ENCODE measurements at places on chromosomes 11 and 22.

GRCh38 chr22:20825624-20826023 lies 33.0 kb downstream of the PI4KA start:
- DNase-seq = no peak

GRCh38 chr11:75654314-75654713 lies 14.5 kb downstream of the MAP6 start:
- no peak for DNase-seq

GRCh38 chr11:121472312-121472711 lies 19.5 kb upstream of the SORL1-AS1 start:
- no peak for DNase-seq

DNA sequence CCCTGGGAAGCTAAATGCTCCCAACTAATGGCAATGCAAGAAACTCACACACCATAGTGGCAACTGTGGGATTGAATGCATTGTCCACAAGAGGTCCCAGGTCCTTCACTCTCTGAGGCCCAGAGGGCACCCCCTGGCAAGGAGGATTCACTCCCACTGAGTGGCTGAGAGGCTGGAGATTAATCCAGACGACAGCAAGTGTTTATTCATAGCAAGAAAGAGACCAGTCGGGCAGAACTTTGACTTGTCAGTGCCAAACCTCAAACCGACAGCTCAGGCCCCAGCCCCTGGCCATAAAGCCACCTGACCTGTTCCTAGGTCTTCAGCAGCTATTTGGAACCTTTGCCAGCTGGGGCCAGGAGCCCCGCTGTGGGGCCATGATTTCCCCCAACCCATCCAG lies 54.5 kb upstream of the MPEG1 start:
- no peak for DNase-seq

DNA sequence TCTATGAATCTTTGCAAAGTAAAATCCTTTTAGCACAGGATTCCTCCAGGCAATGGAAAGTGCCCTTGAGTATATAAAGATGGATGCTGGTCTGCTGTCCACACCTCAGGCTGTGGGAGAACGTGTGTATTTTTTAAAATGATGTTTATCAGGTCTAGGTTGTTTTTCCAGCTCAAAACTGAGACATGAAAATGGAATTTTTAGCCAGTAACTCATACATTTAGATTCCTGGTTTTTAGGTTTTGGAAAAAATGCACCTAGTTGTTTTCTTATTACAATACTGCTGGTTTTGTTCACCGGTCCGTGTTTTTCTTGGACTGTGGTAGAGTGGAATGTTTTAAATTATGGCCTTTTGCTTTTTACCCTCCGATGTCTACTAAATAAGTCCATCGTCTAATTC lies 554.7 kb downstream of the SOX6 start:
- DNase-seq = no peak

DNA sequence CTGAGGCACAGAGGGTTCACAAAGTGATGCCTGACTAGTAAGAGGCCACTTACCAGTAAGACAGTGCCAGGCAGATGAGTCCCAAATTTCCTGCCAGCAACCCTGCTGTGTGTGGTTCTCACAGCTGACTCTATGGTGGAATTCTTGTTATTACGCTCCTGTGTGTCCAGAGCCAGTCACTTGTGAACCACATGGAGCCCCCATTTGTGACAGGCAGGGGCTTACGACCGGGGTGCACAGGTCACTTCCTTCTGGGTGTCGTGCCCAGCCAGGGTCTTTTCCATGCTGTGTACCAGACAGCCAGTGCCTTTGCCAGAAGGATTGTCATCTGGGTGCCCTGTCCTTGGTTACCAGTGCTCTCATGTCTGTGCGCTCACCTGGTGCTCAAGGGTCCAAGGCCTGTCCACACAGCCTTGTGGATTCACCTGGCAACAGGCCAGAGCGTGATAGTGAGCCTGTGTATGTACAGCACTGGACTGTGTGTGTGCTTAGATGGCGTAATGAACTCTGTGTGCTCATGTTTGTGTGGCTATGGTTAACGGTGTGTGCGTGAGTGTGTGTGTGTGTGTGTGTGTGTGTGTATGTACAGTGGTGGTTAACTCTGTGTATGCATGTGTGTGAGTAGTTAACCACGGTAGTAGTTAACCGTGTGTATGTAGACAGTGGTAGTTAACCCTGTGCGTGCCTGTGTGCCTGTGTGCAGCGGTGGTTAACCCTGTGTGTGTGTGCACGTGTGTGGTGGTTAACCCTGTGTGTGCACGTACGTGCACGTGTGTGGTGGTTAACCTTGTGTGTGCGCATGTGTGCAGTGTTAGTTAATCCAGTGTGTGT lies 18.6 kb downstream of the GRAMD4 start:
- DNase-seq = no peak

- DNase-seq = no peak
Observed at GRCh38 chr22:35522225-35523149, 18.1 kb upstream of the RASD2 start.

DNA sequence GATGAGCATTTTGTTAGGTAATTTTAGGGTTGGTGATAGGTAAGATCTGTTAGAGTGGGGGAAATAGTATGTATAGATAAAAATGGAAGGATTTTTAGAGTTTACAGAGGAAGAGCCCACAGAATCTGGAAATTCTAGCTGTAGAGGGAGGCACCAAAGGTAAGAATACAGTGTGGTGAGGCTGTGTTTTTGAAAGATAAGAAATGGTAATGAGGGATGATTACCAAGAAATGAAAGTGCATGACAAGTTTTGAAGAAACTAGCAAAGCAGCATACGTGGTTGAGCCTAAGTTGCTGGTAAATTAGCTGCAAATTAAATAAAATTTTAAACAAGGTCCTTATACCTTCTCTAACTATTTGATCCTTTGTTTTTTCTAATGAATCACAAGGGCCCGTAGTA lies 14.6 kb upstream of the RASSF10 start:
- no peak for DNase-seq

- DNase-seq = no peak
Observed at GRCh38 chr11:46388619-46389449, 2.7 kb downstream of the CHRM4 start.

GRCh38 chr11:45930031-45930794 lies 7.8 kb downstream of the LARGE2 start:
- no peak for DNase-seq

GRCh38 chr11:18005376-18006129 lies 7.3 kb downstream of the SERGEF start:
- DNase-seq = no peak

GRCh38 chr11:114076921-114077331 lies 17.4 kb downstream of the ZBTB16 start:
- no peak for DNase-seq

- no peak for DNase-seq
Observed at GRCh38 chr11:104005234-104005855, 31.1 kb upstream of the DDI1 start.

- no peak for DNase-seq
Observed at GRCh38 chr22:27905653-27906052, 13.4 kb downstream of the PITPNB start.

DNA sequence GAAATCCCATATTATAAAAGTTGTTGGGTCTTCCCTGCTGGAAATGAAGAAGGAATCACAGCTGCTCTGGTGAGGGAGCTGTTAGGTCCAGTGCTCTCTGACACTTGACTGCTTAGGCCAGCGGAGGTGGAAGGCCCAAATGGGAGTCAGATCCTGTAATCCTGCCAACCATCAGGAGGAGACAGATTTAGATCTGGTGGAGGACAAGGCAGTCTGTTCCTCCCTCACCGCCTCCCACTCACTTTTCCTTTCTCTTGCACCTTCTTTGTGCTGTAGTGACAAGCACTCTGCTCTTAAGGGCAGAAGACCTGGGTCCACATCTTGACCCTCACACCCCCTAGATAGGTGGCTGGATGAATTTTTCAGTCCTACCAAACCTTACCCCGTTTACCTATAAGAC lies 59.7 kb upstream of the CHST1 start:
- no peak for DNase-seq

GRCh38 chr22:45686004-45686403 lies 14.4 kb downstream of the ATXN10 start:
- no peak for DNase-seq

DNA sequence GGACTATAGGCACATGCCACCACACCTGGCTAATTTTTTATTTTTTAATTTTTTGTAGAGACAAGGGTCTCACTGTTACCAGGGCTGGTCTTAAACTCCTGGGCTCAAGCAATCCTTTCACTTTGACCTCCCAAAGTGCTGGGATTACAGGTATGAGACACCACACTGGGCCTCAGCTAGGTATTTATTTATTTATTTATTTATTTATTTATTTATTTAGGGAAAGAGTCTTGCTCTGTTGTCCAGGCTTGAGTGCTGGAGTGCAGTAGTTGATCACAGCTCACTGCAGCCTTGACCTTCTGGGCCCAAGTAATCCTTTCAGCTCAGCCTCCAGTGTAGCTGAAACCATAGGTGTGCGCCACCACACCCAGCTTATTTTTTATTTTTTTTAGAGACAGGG lies 43.2 kb downstream of the HORMAD2 start:
- DNase-seq = no peak

DNA sequence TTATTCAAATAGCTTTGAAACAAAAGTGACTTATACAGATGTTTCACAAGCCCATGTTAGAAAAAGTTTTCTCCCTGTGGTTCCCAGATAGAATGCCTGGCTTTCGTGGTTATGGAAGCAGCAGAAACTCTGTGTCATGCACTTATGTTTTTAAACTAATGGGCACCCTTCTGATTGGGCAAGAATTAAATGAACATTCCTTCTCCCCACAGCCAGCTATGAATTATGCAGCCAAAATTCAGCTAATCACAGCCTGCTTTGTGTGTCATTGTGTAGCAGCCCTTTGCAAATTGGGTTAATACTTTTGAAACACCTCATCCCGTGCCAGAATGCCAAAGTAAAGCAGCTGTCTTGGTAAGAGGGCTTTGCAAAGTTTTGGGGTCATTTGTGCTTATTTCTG lies 46.9 kb downstream of the PANX1 start:
- DNase-seq = no peak

GRCh38 chr11:121449123-121449522 lies 3.0 kb upstream of the SORL1 start:
- DNase-seq = no peak

- DNase-seq = no peak
Observed at GRCh38 chr11:111427471-111427912, 48.4 kb upstream of the POU2AF1 start.

DNA sequence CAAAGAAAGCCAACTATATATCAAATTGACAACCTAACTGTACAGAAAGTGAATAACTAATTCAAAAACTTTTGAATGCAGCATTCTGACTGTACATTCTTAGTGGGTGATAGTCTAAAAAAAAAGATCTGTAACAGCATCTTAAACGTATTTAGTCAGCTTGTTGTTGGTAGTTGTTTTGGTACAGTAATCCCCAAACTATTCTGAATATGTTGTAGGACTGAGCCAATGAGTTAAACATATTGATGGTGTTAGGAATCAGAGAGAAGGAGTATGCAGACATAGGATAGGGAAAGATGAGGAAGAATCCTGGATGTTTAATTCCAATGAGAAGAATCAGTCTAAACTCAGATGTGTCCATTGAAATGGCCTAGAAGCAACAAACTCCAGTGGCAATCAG lies 41.9 kb upstream of the KIRREL3 start:
- no peak for DNase-seq

- no peak for DNase-seq
Observed at GRCh38 chr11:22339611-22340010, 1.4 kb downstream of the SLC17A6 start.

- no peak for DNase-seq
Observed at GRCh38 chr22:44730022-44730393, 22.4 kb upstream of the ARHGAP8 start.

DNA sequence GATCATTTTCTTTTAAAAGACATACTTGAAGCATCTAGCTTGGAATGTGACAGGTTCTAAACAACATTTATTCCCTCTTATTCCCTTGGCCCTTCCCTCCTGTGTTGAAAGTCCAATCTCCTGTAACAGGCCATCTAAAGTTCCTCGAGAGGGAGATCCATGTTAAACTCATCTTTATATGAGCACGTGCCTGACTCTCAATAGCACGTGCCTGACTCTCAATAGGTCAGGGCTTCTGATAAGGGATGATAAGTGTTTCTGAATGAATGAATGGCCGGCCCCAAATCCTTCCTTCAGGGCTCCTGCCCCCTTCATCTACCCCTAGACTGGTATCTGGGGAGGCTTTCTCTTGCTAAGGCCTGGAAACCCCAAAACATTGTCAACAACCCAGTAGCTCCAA lies 27.2 kb downstream of the RPL27A start:
- no peak for DNase-seq

DNA sequence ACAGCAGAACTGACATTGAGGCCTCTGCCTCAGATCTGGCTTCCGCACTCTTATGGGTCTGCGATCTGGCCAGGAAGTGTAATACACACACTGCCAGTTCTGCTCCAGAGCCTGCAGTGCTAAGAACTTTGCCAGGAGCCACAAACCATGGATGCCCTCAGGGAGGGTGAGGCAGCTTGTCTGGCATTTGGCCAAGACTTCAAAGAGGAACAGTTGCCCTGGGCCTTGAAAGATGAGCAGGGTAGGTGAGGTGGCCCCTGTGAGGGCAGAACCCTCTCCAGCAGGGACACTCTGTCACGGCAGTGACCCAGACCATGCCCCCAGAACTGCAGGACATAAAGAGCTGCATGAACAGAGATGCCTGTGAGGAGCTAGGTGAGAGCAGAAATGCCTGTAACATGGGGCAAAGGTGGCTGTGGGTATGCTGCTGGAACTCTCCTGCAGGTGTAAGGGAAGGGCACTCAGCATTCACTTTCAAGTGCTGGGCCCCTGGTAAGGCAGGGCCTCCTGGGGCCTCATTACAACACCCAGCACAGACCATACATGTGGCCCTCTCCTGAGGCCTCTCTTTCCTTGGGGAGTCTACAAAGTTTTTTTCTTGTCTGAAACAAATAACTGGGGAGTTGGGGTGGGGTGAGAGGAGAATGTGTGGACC lies 47.3 kb downstream of the NEU3 start:
- no peak for DNase-seq

DNA sequence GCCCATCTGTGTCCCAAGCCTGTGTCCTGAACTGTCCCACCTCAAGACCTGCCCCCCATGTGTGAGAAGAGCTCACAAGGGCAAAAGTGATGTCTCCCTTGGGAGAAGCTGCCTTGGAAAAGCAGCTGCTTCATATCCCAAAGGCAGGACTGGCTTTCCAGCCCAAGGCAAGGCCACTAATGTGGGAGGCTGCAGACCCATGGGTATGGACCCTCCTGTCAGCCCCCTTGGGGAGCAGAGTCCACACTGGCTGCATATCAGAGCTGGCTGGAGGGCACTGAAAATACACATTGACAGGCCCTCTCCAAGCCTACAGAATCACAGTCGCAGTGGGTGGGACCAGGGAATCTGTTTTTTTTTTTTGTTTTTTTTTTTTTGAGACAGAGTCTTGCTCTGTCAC lies 2.7 kb downstream of the PELI3 start:
- DNase-seq = no peak

GRCh38 chr11:118893662-118894061 lies 10.0 kb downstream of the CXCR5 start:
- no peak for DNase-seq

DNA sequence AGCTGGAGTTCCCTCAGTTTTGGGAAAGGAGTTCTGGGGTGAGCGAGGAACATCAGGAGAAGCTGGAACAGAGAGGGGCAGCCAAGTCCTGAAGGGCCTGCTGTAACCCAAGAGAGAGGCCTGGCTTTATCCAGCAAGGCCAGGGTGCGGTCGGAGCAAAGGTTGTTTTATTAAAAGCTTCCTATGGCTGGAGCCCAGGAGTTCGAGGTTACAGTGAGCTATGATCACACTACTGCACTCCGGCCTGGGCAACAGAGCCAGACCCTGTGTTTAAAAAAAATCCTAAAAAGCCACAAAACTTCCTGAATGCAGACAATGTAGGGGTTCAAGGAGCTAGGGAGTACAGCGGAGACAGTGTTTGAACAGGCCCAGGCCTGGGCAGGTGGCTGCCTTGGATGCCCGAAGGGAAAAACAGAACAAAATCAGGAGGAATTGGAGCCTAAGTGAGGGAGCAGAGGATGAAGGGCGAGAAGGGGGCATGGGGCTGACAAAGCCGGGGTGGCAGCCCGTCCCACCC lies 22.2 kb upstream of the MALAT1 start:
- no peak for DNase-seq

All from WTC11 (cell line).